ENCODE measurements at places on chromosomes 7 and 10.

DNA sequence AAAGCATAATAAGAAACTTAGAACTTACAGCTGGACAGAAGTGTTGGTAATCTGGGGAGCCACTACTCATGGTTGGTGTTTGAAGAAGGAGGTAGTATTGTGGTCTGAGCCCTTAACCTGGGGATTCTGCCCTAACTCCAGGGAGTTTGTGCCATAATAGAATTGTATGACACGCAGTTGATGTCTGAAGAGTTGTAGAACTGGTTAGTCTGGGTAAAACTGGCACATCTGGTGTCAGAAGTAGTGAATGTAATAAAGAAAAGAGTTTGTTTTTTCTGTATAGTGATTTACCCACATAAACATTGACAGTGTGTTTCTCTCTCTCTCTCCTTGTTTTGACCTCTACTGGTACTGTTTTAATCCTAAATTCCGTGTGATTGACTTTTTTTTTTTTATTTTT is 448.1 kb upstream of the SEMA3D start:
- no peak for DNase-seq

DNA sequence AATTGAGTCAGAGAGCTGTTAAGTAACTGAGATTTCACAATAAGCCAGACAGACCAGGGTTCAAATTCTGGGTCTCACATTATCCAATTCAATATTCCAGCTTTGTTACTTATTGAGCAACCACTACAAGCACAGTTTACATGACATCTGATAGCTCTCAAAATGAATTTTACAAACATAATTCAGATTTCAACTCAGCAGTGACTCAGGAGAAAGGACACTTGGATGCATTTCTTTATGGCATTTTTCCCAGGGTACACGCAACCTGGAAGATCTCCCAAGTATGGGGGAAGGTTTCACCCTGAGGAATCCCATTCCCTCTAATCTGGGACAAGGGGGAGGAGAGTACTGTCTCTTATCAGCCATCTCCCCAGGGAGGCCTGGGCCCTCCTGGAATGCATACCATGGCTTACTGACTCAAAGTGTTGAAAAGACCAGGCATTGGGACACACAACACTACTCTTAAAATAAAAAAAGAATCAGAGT is 102.4 kb downstream of the CFTR start:
- DNase-seq: no peak

DNA sequence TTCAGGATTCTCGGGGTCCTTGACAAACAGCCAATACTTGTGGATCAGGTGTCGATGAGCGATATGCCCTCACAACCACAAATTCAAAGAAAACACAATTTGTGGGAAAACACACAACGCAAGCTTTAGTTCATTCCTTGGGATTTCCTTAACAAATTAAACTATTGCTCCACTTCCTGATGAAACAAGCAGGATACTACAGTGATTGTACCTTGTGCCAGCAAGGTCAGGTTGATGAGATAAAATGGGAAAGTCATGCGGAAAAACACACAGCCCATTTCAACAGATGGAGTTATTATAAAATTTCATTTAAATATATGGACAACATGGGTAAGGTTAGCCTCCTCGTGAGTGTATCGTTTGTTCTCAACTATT is 8.8 kb upstream of the RHOBTB1 start:
- no peak for DNase-seq

GRCh38 chr10:123784216-123784615 is 107.4 kb downstream of the CPXM2 start:
- DNase-seq: no peak

DNA sequence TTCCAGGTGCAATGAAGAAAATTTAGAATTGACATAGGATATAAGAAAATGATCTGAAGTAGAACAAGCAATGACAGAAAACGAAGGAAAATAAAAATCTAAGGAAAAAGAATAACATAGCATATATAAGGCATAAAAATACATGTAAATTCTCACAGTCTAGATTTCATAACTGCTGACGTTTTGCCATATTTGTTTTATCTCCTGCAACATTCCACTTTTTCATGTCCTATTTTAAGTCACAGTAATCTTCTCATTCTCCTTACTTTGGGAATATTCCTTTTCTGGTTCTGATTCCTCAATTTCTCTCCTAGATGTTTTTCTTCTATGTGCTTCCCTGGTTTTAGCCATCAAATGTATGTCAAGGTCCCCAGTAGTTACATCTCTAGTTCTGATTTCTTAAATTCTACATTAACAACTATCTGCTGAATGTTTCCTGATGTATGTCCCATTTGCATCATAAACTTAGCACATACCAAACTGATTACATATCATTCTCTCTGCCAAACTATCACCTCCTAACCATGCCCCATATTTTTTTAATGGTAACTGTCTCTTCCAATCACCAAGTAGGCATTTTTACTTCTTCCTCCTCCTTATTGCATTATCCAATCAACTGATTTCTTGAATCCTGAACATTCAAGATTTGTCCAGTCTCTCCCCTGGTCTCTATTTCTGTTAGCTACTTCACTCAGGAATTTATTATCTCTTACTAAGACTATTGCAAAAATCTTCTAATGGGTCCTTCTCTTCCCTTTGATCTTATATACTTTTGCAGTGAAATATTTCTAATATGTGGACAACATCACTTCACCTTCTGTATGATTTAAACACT is 171.3 kb downstream of the DNAJC1 start:
- DNase-seq: no peak

DNA sequence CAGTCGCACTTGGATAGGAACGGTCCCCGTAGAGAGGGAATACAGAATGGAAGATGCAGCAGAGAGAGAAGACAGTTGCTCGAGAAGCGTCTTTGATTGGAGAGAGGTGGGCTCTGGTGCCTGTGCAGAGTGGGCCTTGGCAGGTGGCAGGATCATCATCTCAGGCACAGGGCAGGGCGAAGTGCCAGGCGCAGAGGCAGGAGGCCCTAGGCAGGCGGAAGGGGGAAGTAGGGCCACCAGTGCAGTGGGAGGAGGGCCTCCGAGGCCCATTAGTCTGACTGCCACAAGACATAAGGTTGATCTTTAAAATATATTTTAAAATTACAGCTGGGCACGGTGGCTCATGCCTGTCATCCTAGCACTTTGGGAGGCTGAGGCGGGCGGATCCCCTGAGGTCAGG is 10.1 kb downstream of the CARD11 start:
- no peak for DNase-seq

- DNase-seq: no peak
These were observed 31.5 kb upstream of the DDX50 start for GRCh38 chr10:68869623-68870022.

GRCh38 chr7:126079151-126079550 is 1149.5 kb upstream of the POT1 start:
- DNase-seq: no peak

DNA sequence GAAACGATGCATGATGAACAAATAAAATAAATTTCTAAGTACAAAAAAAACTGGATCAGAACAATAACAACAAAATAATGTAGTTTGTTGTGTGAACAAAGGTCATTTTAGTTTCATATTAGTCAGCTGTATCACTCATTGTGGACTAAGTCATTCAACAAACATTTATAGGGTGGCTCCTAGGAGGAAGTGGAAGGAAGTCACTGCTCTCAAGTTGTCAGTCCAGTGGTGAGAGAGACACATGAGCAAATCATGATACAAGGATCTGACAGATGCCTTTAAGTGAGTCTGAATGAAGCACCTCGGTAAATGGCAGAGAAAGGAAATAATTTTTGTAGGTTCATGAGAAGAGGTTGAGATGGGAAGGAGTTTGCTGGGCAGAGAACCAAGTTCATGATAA is 56.8 kb downstream of the EPDR1 start:
- DNase-seq: no peak

DNA sequence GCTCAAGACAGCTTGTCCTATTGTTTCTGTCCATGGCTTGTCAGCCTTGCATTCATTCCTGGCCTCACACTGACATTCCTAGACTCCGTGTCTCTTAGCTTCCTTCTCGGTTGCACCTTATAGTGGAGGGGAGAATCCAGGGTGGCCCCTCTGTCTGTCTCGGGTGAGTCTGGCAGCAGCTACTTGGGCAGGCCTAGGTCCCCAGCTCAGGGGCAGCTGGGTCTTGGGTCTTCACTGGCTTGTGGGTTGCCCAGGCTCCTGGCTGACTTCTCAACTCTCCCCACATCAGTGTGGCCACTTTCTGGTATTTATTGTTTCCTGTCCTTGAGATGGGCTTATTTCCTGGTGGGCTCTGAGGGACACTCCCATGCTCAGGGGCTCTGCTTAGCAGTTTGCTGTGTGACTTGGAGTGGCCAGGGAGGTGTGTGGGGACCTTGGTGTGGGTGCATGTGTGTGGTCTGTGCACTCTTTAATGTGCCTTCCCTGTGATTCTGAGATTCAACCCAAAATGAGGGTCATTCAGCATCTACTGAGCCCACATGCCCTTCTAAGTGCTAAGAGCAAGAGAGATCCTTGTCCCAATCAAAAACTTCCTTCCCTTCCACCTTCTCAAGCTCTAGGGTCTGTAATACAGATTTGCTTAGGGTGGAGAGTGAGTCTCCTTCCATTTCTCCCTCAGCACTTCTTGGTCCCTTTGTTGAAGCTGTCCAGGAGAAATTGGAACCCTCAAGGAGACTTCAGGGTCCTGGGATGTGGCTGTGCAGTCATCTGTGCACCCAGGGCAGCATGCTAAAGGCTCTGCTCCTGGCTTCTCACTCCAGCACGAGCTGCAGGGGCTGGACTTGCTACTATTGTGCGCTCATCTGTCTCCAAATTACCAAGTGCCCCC is 20.1 kb downstream of the UPP1 start:
- no peak for DNase-seq

DNA sequence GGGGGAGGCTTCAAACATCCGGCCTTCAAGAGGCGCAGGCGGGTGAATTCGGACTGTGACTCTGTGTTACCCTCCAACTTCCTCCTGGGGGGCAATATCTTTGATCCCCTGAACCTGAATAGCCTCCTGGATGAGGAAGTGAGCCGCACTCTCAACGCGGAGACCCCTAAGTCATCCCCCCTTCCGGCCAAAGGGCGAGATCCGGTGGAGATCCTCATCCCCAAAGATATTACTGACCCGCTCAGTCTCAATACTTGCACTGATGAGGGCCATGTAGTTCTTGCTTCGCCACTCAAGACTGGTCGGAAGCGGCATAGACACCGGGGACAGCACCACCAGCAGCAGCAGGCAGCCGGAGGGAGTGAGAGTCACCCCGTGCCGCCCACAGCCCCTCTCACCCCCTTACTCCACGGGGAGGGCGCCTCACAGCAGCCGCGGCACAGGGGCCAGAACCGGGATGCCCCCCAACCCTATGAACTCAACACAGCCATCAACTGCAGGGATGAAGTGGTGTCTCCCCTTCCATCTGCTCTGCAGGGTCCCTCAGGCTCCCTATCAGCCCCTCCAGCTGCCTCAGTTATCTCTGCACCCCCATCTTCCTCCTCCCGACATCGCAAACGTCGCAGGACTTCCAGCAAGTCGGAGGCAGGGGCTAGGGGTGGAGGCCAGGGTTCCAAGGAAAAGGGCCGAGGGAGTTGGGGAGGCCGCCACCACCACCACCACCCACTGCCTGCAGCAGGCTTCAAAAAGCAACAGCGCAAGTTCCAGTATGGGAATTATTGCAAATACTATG is 1.1 kb downstream of the MEPCE start:
- no peak for DNase-seq

- DNase-seq: no peak
These were observed 20.8 kb upstream of the FAM170B start for GRCh38 chr10:49154641-49155040.

GRCh38 chr10:88157981-88158465 is 294.6 kb downstream of the PTEN start:
- DNase-seq: no peak

GRCh38 chr7:37095122-37095521 is 353.5 kb downstream of the ELMO1 start:
- DNase-seq: no peak

- DNase-seq: no peak
These were observed 179.7 kb downstream of the PRKCQ start for GRCh38 chr10:6400331-6400730.

DNA sequence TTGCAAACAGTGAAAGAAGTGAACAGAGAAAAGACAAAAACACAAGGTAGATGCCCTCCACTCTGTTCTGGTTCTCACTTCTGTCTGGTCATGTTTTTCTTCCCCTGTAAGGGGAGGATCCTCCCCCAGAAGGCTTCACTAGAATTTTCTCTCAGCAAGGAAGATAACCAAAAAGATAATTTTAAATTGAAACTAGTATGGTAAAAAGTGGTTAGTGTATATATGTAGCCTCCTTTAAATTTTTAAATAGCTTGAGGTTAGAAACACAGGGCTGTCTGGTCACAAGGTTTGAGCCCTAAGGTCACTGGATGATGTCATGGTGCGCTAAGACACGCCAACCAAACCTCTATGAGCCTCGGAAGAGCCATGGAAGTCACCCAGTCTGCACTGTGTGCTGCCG is 5.6 kb upstream of the PKD1L1 start:
- DNase-seq: no peak

- no peak for DNase-seq
These were observed 8.4 kb upstream of the ZNF853 start for GRCh38 chr7:6606866-6607583.

GRCh38 chr7:36602511-36602910 is 121.8 kb downstream of the AOAH start:
- DNase-seq: no peak
